ENCODE measurements at places on chromosomes 3 and 15. TPM values are rescaled to one million over a fixed set of nuclear protein-coding genes. Genes with fewer than 3 reads are reported as not detected.

The RHOV gene
- 1.6 TPM for total RNA-seq

The MAP3K13 gene
- 26.8 TPM for total RNA-seq

The TGM5 gene
- total RNA-seq, result not detected

DNA sequence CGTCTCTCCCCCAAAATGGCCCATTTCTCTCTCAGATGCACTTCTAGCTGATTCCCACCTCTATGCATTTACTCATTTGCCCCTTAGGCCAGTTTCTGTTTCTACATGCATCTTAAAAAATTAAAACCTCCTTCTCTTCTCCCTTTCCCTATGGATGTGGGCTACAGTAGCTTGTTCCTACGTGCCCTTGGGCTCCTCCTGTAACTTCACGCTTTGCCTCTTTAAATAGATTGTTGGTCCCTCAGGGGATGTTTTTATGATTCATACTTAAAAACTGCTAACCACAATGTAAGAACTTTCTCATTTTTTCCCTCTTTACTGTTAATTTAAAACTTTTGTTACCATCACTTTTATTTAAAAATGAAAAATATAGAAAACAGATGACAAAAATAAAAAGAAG, 185.6 kb upstream of the MRPL3 start:
- DNase-seq, result no peak

GRCh38 chr3:146865175-146865755, 260.1 kb upstream of the PLSCR5 start:
- peak; percentile 63 for DNase-seq

DNA sequence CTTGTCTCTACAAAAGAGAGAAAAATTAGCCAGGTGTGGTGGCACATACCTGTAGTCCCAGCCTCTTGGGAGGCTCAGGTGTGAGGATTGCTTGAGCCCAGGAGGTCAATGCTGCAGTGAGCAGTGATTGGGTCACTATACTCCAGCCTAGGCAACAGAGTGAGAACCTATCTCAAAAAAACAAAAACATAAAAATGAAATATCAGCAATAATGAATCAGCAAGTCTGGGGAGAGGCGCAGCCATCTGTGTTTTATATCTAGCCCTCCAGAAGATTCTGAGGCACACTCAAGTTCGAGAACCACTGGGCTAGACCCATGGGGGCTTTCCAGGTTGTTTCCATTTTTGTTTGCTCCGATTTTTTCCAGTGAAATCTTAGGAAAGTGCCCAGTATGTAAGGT, 88.1 kb upstream of the BCL6 start:
- DNase-seq, result no peak

- peak; percentile 6 for DNase-seq
Observed at GRCh38 chr15:28984421-28985315, 98.9 kb downstream of the APBA2 start.

The USP50 gene
- total RNA-seq, result not detected

- DNase-seq, result no peak
Observed at GRCh38 chr15:60751985-60752952, 273.3 kb upstream of the ICE2 start.

DNA sequence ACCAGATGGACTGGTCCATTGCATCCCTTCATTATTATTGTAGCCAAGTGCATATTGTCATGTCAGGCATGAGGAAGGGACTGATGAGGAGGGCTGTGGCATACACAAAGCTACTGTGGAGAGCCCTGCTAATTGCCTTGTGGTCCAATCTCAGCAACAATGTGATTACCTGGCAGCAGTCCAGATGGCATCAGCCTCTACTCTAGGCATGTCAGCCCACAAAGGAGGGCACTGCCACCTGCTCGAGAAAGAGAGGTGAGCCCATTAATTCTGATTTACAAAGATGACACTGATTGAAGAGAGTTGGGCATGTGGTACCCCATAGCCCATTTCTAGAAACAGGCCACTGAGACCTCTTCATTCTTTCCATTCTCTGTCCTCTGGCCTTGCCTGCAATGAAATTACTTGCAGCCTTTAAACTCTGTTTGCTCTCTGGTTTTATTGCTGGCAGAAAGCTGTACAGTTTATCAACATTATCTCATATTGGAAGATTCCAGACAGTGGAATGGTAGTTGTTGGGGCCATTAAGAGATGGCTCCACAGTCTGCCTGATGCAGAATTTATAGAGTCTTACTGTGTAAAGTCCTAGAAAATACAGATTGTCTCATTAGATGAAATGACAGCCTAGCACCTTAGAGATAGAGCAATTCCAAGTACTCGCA, 307.7 kb downstream of the ARPP21 start:
- DNase-seq, result peak; percentile 21

GRCh38 chr3:20769430-20769829, 583.4 kb upstream of the SGO1 start:
- DNase-seq, result no peak

- DNase-seq, result peak; percentile 1
Observed at GRCh38 chr3:168249205-168249549, 153.5 kb upstream of the GOLIM4 start.

The PAQR5 gene
- total RNA-seq, result 16.0 TPM

DNA sequence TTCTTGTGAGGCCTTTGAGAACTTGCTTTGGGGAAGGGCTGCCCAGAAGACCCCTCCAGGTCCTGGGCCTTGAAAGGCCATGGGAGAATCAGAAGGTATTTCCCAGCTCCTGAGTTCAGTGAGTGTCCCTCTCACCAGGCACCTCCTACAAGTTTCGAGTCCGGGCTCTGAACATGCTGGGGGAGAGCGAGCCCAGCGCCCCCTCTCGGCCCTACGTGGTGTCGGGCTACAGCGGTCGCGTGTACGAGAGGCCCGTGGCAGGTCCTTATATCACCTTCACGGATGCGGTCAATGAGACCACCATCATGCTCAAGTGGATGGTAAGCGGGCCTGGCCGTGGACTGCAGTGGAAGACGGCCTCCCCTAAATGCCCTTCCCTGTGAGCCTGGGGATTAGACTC, 68.3 kb downstream of the BOC start:
- no peak for DNase-seq

GRCh38 chr3:68049776-68050175, 395.4 kb upstream of the SUCLG2 start:
- no peak for DNase-seq

The FANCD2OS gene
- not detected for total RNA-seq

GRCh38 chr3:61218504-61218903, 32.7 kb downstream of the FHIT start:
- no peak for DNase-seq

DNA sequence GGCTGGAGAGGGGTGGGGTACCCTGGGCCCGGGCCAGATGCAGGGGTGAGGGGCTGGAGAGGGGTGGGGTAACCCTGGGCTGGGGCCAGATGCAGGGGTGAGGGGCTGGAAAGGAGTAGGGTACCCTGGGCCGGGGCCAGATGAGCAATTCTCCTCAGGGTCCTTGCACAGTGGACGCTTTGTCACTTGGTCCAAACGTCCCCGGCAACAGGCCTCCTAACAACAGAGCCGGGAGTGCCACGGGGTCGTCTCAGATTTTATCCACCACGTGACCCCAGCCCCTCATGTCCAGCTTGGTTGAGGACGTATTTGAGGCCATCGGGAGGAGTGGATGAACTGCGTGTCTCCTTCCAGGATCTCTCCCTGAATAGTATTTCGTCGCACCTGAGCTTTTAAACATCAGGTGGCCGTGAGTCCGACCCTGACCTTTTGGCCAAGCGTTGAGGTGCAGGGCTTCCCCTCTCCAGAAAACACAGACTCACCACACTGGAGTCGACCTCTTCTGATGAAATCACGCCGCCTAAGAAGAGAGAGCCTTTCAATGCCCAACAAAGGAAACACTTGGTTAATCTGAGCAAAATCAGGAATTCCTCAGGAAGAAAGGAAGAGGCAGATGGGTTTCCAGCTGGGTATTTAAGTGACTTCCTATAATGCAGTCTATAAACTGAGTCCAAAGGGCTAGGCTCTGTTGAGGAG, 12.8 kb upstream of the LRRC15 start:
- DNase-seq, result no peak

- DNase-seq, result no peak
Observed at GRCh38 chr3:186828340-186828739, 14.2 kb upstream of the ADIPOQ start.

GRCh38 chr3:28718074-28718849, 369.6 kb upstream of the AZI2 start:
- DNase-seq, result no peak

- no peak for DNase-seq
Observed at GRCh38 chr3:67012564-67012963, 14.5 kb downstream of the KBTBD8 start.

- no peak for DNase-seq
Observed at GRCh38 chr3:66432767-66433521, 67.9 kb downstream of the LRIG1 start.

The CYP1A1 gene
- total RNA-seq, result 0.62 TPM

- DNase-seq, result no peak
Observed at GRCh38 chr15:92843814-92844213, 56.3 kb upstream of the CHD2 start.

The CPA3 gene
- total RNA-seq, result not detected

DNA sequence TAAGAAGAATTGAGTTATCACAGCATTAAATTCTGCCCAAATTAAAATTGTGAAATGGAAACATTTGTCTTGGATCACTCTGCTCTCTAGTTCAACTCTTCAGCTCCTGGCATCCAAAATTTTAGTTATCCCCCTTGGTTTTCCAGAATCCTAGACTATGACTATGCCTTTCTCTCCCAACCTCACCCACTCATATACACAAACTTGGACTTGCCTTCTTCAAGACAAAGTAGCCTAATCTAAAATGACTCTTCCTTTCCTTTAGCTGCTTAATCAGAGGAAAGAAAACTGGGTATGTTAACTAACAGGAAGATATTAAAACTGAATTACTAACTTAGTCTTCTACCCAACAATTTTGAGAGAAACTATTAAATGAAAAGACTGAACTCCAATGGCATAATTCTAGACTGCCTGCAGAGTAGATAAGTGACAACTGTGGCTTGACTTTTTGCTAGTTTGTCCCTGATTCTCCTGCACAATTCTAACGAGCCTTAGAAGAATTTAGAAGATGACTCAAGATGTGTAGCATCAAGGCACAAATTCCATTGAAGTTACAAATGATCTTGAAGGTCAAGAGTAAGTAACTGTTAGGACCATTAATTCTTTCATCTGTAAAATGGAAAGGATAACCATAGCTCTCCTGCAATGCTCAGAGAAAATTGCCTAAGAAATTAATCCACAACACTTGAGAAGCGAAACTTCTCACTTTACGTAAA, 5.2 kb upstream of the GOLIM4 start:
- DNase-seq, result no peak

DNA sequence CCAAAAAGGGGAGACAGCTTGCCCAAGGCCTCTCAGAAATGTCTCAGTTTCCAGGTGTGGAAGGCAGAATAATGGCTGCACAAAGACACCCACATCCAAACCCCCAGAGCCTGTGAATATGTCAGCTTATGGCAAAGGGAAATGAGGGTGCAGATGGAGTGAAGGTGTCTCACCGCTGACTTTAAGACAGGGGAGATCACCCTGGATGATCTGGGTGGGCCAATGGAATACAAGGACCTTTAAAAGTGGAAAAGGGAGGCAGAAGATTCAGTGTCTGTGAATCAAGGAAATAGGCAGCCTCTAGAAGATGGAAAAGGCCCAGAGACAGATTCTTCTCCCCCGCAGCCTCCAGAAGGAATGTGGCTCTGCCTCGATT, 48.8 kb upstream of the ATP2B2 start:
- no peak for DNase-seq

The PATL2 gene
- 1.6 TPM for total RNA-seq

The LTF gene
- total RNA-seq, result not detected

DNA sequence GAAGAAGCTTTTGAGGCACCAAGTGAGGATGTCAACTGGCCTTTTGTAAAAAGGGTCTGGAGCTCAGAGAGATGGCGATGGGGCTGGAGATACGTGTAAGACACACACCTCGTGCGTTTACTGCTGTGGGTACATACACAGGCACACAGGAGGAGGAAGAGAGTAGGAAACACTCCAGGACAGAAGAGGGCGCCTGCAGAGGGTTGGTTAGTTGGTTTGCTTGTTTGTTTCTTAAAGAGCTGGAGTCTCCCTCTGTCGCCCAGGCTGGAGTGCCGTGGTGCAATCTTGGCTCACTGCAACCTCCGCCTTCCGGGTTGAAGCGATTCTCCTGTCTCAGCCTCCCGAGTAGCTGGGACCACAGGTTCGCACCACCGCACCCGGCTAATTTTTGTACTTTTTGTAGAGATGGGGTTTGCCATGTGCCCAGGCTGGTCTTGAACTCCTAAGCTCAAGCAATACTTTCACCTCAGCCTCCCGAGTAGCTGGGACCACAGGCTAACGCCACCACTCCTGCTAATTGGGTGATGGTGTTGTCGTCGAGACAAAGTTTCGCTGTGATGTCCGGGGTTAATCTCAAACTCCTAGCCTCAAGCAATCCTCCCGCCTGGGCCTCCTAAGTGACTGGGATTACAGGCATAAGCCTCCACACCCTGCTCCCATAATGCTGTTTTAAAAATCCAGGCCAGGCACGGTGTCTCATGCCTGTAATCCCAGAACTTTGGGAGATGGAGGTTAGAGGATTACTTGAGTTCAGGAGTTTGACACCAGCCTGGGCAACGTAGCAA, 1.3 kb upstream of the PRR20G start:
- peak; percentile 10 for DNase-seq

DNA sequence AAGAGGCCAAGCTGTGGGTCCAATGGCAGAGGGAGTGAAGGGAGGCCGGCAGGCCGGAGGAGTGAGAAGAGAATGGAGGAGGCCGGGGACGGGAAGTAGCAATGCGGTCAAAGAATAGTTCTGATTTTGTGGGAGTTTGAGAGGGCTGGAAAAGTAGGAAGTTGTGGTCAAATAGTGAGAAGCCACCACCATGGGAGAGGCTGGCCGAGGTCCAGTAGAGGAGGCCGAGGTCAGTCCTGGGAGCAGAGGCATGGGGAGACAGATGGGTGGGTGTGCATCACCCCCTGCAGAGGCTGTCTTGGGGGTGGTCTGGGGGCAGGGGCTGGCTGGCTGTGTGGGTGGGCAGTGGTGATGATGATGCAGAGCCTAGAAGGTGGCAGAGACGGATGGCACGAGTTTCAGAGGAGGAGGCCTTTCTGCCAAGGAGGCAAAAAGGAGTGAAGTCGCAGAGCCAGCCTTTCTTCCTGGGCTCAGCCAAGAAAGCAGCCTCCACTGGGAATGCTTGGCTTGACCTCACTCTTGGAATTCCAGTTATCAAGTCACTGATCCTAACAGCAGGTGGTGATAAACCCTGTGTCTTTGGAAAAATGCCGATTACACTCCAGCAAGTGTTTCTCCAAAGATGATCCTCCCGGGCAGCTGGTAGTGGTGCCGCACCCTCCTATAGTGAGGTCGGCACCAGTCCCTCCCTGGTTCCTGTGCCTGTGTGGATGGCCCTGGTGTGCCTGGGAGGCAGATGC, 57.3 kb downstream of the ARNT2 start:
- DNase-seq, result no peak

GRCh38 chr15:89172921-89173320, 48.5 kb downstream of the RLBP1 start:
- no peak for DNase-seq

- no peak for DNase-seq
Observed at GRCh38 chr3:188978421-188979171, 193.2 kb upstream of the TPRG1 start.
